HFF-Myc (cell line): ENCODE measurements at places on chromosomes 7 and 10.

DNA sequence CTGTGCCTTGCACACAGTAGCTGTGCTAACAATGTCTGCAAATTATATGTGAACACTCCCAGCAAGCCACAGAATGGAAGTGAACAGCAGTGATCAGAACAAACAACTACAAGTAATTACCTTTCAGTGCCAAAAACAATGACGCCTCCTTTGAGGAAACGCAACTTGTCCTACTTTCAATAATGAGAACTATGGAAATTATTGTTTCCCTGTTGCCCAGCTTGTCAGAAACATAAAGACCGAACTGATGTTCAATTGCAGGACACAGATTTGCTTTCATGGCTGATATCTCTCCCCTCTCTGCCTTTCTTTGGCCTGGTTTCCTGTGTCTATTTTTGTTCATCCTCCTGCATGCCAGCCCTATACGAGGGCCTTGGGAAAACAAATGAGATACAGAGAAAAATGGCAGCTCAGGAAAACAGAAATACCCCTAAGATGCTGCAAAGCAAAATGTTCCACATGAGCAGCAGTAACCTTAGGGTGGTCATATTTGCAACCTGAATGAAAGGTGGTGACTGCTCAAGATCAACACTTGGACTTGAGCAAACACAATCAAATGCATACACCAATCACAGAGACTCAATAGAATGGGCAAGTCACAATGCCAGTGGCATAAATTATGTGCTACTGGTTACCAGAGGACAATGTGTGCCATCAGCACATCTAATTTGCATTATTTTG, 26.8 kb downstream of the COBL start:
- no peak for DNase-seq

DNA sequence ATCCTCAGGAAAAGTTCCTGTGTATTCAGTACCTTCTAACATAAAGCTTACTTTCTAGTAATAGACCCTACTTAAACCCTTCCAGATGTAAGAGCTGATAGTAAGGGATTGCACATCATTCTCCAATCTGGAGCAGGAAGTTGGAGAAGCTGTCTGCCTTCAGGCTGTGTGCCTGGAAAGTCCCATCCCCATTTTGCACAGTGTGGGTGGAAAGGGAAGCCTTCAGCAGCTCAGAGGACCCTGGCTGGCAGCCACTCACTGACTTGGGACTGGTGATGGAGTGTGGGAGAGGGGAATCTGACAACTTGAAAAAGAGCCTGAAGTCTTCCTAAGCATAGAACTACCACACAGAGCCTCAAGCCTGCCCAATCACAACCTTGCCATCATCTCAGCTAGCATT, 164.1 kb upstream of the ADO start:
- peak; percentile 55 for DNase-seq

GRCh38 chr10:102420714-102421506, at the start of gene FBXL15:
FBXL15 (plus strand) TSS chr10:102420836; CDS start chr10:102421130, 294 bp downstream.
- DNase-seq, result peak; percentile 94

GRCh38 chr7:1843921-1844335, 173.9 kb downstream of the ELFN1 start:
- DNase-seq, result no peak

- no peak for DNase-seq
Observed at GRCh38 chr10:132537684-132538001, at the start of gene INPP5A. INPP5A (plus strand) TSS chr10:132537787; CDS start chr10:132538097, 310 bp downstream.

GRCh38 chr7:43589728-43590127, 6.8 kb downstream of the STK17A start:
- no peak for DNase-seq

GRCh38 chr10:26478061-26478460, 39.9 kb downstream of the APBB1IP start:
- no peak for DNase-seq

DNA sequence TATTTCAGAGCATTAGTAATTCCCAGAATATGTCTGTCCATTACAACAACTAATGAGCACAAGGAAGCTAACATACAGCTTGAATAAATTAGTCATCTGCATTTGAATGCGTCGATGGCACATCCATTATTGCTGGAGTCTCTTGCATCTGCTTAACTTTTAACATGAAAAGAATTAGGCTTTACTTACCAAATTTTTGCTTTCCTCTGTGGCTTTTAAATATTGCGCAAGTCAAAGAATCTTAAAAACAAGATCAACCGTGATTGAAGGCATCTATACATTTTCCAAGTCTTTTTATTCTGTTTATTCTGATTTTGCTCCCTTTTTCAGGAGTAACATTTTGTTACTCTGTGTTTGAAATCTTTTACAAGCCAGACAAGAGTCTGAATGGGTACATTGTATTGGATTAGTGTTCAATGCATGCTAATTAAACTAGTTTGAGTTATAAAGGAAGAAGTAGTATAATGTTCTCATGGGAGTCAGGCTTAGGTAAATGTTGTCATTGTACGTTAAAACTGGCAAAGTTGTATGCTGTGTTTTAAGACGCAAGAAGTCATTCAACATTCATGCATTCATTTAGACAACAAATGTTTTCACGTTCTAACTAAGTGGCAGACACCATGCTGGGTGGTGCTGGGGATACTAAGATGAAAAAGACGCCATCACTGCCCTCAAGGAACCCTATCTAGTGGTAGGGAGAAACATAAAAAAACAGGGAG, 4.0 kb upstream of the CACNB2 start:
- no peak for DNase-seq

GRCh38 chr10:65618126-65618525, 1307.7 kb upstream of the LRRTM3 start:
- no peak for DNase-seq

DNA sequence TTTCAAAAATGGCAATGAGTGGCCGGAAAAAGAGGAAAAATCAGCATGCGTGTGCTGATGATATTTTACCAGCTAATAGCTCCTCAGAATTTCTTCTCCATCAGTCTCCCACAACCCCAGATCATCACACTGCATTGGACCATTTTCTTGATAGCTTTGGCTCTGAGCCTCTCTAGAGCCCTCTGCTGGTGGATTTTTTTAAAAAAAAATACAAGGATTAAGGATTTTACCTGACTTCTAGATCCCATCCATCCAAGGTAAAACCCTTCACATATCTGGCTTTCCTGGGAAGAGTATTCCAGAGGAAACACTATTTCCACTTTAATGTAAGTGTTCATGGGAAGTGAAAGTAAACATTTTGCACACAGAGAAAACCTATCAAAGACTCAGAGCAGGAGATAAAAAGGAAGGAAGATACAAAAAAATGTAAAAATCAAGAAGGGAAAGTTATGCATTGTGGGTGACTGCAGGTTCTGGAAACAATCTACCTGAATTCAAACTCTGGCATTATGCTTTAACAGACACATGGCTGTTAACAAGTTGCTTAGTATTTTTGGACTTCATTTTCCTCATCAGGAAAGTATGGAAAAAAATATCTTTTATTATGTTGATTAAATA, 380.9 kb downstream of the LRRTM3 start:
- DNase-seq, result no peak
